ENCODE measurements at places on chromosomes 1 and 21.

DNA sequence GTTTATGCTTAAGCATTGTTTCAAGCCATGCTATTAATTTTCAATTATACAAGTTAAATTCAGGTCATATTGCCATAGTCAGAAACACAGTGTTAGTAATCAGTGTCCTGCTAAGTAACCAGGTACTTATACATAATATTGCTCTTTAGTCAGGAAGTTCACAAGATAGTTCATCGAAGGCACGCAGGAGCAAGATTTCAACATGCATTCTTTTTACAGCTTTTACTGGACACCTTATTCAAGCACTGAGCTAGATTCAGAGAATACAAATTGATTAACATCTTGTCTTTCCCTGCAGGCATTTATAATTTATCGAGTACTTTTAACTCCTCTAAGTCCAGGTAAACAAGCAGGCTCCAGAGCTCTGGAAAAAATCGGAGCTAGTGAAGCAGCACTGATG lies 202.3 kb upstream of the BRINP3 start:
- DNase-seq: no peak

GRCh38 chr1:57058652-57059501 lies 93.1 kb upstream of the C8B start:
- DNase-seq: no peak

DNA sequence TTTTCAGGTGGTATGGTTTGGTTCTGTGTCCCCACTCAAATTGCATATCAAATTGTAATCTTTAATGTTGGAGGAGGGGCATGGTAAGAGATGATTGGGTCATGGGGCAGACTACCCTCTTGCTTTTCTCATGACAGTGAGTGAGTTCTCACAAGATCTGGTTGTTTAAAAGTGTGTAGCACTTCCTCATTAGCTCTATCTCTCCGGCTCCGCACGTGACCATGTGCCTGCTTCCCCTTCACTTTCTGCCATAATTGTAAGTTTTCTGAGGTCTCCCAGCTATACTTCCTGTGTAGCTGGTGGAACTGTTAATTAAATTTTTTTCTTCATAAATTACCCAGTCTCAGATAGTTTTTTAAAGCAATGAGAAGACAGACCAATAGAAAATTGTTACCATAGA lies 843.2 kb downstream of the AMY1C start:
- DNase-seq: no peak

DNA sequence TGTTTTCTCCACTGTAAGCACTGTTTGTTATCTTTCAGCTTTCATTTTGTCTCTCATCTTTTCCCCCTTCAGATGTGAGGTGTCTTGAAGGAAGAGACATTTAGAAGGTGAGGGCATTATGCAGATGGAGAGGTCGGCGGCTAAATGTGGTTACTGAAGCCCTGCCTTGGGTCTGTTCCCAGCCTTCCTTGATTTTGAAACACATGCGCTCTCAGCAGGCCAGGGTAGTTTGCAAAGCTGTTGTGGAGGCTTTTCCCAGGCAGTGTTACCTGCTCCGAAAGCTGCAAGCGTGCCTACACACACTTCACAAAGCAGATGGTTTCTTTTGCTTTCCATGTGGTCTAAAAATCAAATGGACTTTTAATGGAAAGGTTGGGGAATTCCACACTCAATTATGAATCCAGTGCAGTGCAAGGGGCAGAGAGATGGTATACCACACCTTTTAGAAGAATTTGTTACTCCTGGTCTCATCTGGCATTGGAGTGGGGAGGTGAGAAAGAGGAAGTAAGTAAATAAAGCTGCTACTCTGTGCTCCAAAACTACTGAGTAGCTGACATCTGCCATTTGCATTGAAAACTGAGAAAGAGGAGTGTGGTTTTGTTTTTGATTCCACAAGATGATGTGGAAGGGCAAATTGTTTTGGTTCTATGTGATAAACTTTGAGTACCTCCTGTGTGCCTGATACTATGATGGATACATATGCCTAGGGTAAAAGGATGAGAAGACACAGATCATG lies 91.9 kb downstream of the NFIA start:
- no peak for DNase-seq

DNA sequence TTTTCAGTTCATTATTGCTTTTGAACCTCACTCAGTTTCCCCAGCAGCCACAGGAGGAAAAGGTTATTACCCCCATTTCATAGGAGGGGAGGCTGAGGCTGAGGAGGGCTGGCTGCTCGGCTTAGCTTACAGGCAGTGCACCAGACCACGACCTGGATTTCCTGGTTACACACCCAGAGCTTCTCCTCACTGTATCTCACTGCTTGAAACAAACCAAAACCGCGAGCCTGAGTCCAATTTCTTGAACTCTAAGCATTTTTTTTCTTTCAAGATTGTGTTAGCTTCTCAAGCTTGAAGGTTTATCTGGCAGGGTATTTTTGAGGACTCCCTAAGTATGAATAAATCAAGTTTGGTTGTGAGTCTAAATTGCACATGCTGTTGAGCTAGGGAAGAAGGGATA lies 188.9 kb upstream of the EDN2 start:
- DNase-seq: no peak

GRCh38 chr1:48470950-48471690 lies 884 bp downstream of the SPATA6 start:
- peak; percentile 9 for DNase-seq

DNA sequence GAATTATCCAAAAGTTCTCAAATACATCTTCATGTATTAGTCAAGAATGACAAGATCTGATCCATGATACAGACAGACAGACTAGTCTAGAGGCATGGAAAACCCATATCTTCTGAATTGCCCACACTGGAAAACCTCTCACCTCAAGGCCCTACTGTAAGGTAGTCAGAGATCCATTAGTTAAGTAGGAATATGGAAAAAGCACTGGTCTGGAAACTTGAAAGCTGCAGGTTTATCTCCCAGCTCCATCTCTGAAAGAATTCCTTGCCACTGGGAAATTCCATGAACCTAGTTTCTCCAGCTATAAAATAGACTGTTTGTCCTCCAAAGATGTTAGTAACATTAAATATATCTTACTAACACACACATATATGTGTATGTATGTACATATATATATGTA lies 169.2 kb downstream of the AKT3 start:
- no peak for DNase-seq

All from iPS-NIHi11 (cell line).